Neural crest cell (in vitro differentiated cells): ENCODE measurements at places on chromosomes 1 and 21. TPM values are rescaled to one million over a fixed set of nuclear protein-coding genes. Genes with fewer than 3 reads are reported as not detected.

GRCh38 chr1:70361727-70362398 is 7.3 kb upstream of the ANKRD13C start:
- no peaks in the 10 kb centered on the region for H3K27me3 ChIP-seq
- no peak overlapping the region for H3K4me3 ChIP-seq
- H3K4me1 ChIP-seq: peaks cover 19% of the 10 kb centered on the region
- no peak for DNase-seq

C1orf87 gene
- not detected in 2 replicates for total RNA-seq

CD2 gene
- total RNA-seq: not detected in 2 replicates

GRCh38 chr21:26185446-26185845 is 14.9 kb upstream of the APP start:
- no peak overlapping the region for H3K4me3 ChIP-seq
- no peaks in the 10 kb centered on the region for H3K4me1 ChIP-seq
- H3K27me3 ChIP-seq: no peaks in the 10 kb centered on the region
- no peak for DNase-seq
- no peak overlapping the region for H3K27ac ChIP-seq

PPFIA4 gene
- total RNA-seq: 2.6 and 5.0 TPM in 2 replicates

GRCh38 chr1:182629499-182630096 is 25.4 kb upstream of the RGS16 start:
- no peaks in the 10 kb centered on the region for H3K27me3 ChIP-seq
- no peak for DNase-seq
- H3K27ac ChIP-seq: no peak overlapping the region
- H3K36me3 ChIP-seq: no peaks in the 10 kb centered on the region

- H3K36me3 ChIP-seq: no peaks in the 10 kb centered on the region
- H3K4me1 ChIP-seq: peaks cover 40% of the 10 kb centered on the region
- no peaks in the 10 kb centered on the region for H3K27me3 ChIP-seq
These were observed 16.1 kb downstream of the TIE1 start for GRCh38 chr1:43316738-43317520.

DNA sequence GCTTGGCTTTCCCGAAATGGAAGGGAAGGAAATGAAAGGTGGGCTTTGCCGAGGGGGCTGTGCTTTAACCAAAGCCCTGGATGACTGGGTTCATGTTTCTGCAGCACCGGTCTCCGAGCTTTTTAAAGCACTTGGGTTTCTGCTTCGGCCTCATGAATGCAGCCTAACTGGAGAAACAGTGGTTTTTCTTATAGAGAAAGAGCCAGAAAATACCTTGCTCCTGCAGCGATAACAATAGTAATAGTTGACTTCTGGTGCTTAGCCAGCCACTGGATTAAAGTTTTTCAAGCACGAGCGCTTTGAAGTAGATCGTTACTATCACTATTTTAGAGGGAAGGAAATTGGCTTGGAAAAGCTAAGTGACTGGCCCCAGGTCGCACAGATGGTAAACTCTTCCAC is 500 bp upstream of the DOCK7 start:
- H3K27ac ChIP-seq: peak overlapping the region; percentile 98
- H3K27me3 ChIP-seq: no peaks in the 10 kb centered on the region
- peaks cover 12% of the 10 kb centered on the region for H3K36me3 ChIP-seq
- peaks cover 61% of the 10 kb centered on the region for H3K4me1 ChIP-seq
- no peak for DNase-seq
- H3K4me3 ChIP-seq: peak overlapping the region; percentile 96

DNA sequence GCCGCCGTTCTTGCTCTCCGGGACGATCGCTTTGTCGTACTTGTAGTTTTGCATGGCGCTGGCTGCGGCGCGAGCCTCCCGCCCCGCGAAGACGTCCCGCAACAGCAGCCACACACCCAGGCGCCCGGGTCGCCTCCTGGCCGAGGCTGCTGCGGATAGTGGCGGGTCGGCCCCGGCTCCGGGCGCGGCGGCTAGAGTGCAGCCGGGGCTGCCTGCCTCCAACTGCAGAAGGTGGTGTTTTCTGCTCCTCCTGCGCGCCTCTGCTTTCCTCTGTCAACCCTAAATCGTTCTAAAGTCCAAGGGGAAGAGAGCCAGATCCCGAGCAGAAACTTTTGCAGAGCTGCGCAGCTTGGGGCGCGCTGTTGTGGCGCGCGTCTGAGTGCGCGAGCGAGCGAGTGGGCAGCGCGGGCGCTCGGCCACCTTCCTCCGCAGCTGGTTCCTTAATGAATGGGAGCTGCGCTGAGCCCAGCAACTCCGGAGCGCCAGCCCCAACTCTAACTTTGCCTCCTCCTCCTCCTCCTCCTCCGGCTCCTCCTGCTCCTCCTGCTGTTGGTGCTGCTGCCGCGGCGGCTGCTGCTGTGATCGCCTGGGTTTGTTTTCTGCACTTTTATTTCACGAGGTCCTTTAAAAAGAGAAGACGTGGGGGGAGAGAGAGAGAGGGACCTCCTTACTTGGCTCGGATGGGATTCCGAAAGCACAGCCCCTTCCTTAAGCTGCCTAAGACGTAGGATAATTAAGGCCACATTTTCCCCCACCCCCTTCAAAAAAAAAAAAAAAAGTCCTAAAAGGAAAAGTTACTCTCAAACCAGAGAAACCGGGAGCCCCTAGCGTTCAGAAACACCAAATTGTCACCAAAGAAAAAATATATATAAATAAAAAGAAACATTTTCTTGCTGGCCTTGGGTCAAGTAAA is at the start of gene PLPP3:
PLPP3 (minus strand) TSS at position 601 of the 913 bp plus-strand sequence; CDS start at position 54, 547 bp downstream.
- H3K4me1 ChIP-seq: peaks cover 41% of the 10 kb centered on the region
- H3K27ac ChIP-seq: peak within 1 kb of the TSS; percentile 98

ITLN2 gene
- 0.35 TPM in 1 of 2 replicates, not detected in the other for total RNA-seq

DNA sequence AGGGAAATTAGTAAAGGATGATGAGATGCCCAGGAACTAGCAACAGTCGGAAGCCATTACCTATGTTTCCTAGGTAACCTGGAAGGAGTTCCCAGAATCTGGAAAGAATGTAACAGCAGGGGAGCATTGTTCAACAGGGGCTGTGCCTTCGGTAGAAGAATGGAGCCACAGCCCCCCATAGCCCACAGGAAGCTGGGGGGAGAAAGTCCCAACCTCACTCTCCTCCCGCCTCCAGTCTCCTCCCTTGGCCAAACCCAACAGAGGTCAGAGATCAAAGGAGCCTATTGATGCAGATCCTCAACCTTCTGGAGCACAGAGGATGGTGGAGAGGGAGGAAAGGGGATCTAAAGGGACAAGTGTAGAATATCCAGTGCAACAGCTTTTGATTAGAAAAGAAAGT is 131.5 kb upstream of the SLC44A3 start:
- H3K27ac ChIP-seq: no peak overlapping the region
- H3K27me3 ChIP-seq: no peaks in the 10 kb centered on the region
- peaks cover 24% of the 10 kb centered on the region for H3K4me1 ChIP-seq

DNA sequence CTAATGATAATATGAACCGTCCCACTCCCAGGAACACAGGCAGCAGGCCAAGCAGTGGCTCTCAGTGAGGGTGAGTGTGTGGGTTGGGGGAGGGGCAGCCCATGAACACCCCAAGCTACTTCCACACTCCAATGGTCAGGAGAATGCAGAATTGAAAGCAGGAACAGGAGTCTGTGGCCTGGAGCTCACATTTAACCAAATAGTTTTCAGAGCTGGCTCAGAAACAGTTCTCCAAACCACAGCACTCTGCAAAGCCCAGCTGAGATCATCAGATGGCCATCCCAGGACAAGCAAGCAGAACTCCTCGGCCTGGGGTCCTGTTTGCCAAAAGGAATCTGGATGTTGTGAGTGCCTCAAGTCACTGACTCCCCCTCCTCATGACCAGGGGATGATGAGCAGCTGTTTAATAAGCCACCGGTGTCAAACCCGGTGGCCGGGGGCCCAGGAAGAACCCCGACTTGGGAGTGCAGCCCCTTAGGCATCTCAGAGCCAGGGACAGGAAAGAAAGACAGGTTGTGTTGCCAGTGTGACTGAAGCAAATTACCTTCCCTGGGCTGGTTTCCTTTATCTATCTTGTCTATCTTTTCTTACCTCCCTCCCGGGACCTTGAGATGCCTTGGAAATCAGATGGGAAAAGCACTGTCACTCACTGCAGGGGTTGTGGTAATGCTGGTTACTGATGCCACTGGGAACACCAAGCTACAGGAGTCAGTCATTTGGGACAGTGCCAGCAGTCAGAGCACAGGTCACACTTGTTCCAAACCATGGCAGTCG is 20.4 kb downstream of the DEGS1 start:
- H3K4me3 ChIP-seq: no peak overlapping the region
- no peaks in the 10 kb centered on the region for H3K27me3 ChIP-seq
- peaks cover 9% of the 10 kb centered on the region for H3K4me1 ChIP-seq

DNA sequence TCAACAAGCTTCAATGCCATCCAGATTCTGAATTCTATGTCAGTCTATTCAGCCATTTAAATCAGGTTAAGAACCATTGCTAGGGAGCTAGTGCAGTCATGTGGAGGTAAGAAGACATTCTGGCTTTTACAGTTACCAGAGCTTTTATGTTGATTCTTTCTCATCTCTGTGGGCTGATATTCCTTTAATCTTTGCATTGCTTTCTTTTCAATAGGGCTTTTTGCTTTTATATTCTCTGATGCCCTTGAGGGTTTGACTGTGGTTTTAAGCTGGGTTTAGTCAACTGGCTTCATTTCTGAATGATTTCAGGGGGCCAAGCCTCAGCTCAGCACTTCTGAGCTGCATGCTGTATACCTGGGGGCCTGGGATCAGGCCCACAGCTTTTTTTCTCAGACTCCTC is 51.0 kb upstream of the GORAB start:
- H3K4me1 ChIP-seq: no peaks in the 10 kb centered on the region
- H3K27ac ChIP-seq: no peak overlapping the region
- DNase-seq: no peak
- H3K4me3 ChIP-seq: no peak overlapping the region
- H3K36me3 ChIP-seq: no peaks in the 10 kb centered on the region

- H3K4me3 ChIP-seq: no peak overlapping the region
- H3K36me3 ChIP-seq: peaks cover 6% of the 10 kb centered on the region
- no peaks in the 10 kb centered on the region for H3K27me3 ChIP-seq
- no peak for DNase-seq
- no peak overlapping the region for H3K27ac ChIP-seq
These were observed 444.7 kb upstream of the VAMP3 start for GRCh38 chr1:7326366-7326765.

- peaks cover under 1% of the 10 kb centered on the region for H3K27me3 ChIP-seq
- H3K36me3 ChIP-seq: peaks cover 5% of the 10 kb centered on the region
- no peak overlapping the region for H3K4me3 ChIP-seq
- H3K27ac ChIP-seq: no peak overlapping the region
- H3K4me1 ChIP-seq: no peaks in the 10 kb centered on the region
These were observed 594.7 kb upstream of the CAMK1G start for GRCh38 chr1:208988811-208989222.

DNA sequence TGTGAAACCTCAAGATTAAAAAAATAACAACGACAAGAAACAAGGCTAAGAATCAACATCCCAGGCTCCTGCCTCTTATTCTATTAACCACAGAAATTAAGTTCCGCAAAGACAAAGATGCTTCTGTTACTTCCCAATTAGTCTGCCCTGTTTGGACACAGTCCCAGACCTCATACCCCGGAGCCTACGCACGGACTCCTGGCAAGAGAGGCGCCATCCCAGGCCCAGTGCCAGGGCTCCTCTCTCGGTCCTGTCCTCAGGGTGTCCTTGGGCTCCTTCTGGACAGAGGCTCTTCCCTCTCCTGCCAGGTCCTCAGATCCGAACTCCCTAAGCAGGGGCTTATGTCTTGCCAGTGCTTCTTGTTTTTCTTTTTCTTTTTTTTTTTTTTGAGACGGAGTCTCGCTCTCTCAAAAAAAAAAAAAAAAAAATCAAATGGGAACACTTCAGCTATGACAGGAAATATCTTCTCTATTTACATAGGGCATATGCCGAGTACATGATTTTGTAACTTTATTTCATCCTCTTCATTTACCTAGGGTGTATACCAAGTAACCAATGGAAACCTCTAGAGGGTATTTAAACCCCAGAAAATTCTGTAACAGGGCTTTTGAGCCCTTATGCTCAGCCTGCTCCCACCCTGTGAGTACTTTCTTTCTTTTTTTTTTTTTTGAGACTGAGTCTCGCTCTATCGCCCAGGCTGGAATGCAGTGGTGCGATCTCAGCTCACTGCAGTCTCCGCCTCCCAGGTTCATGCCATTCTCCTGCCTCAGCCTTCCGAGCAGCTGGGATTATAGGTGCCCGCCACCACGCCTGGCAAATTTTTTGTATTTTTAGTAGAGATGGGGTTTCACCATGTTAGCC is 11.7 kb upstream of the ENO1 start:
- no peak overlapping the region for H3K27ac ChIP-seq
- H3K4me3 ChIP-seq: no peak overlapping the region
- H3K4me1 ChIP-seq: peaks cover 3% of the 10 kb centered on the region
- H3K27me3 ChIP-seq: no peaks in the 10 kb centered on the region

DNA sequence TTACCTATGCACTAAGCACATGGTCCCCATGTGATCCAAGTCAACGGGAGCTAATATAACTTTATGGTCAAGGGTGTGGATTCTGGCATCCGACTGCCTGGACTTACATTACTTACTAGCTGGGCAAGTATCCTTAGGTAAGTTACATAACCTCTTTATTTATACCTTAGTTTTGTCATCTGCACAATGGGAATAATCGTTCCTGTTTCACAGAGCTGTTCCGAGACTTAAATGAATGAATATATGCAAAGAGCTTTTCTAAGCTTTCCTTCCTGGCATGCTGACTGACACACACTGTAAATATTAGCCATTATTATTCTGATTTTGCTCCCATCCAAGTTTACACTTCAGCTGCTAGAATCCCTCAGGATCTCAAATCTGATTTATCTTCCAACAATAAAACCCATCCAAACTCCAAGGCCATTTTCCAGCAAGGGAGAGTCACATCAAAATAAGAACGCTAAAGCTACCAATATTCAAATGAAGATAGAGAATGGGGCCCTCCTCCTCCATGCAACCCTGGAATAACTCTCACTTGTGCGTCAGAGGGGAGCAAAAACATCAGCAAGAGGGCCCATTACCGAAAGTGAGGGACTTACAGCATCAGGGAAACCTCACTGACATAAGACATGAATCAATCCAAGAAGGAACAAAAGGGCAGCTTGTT is 115.6 kb upstream of the KAZN start:
- H3K27ac ChIP-seq: no peak overlapping the region
- DNase-seq: no peak
- H3K27me3 ChIP-seq: no peaks in the 10 kb centered on the region
- H3K4me1 ChIP-seq: no peaks in the 10 kb centered on the region
- no peak overlapping the region for H3K4me3 ChIP-seq
- no peaks in the 10 kb centered on the region for H3K36me3 ChIP-seq

- H3K4me3 ChIP-seq: no peak overlapping the region
- no peak overlapping the region for H3K27ac ChIP-seq
- H3K36me3 ChIP-seq: no peaks in the 10 kb centered on the region
- no peaks in the 10 kb centered on the region for H3K27me3 ChIP-seq
- DNase-seq: no peak
- peaks cover under 1% of the 10 kb centered on the region for H3K4me1 ChIP-seq
These were observed 296.5 kb downstream of the GRIK1 start for GRCh38 chr21:29643289-29643688.

GRCh38 chr1:56174176-56174885 is 405.0 kb downstream of the PLPP3 start:
- H3K4me1 ChIP-seq: peaks cover 9% of the 10 kb centered on the region
- H3K27ac ChIP-seq: no peak overlapping the region
- H3K4me3 ChIP-seq: no peak overlapping the region
- no peak for DNase-seq
- H3K27me3 ChIP-seq: no peaks in the 10 kb centered on the region

GRCh38 chr1:40849801-40850592 is 12.2 kb downstream of the CITED4 start:
- H3K36me3 ChIP-seq: no peaks in the 10 kb centered on the region
- no peak overlapping the region for H3K4me3 ChIP-seq
- H3K27me3 ChIP-seq: no peaks in the 10 kb centered on the region
- DNase-seq: peak; percentile 72

GRCh38 chr1:23111600-23112535 is 56.8 kb downstream of the LUZP1 start:
- no peak for DNase-seq
- H3K4me1 ChIP-seq: peaks cover 37% of the 10 kb centered on the region
- no peaks in the 10 kb centered on the region for H3K27me3 ChIP-seq
- peaks cover 9% of the 10 kb centered on the region for H3K36me3 ChIP-seq
